Esophagus squamous epithelium (tissue), 5 donors: ENCODE measurements at places on chromosomes 7 and 10.

DNA sequence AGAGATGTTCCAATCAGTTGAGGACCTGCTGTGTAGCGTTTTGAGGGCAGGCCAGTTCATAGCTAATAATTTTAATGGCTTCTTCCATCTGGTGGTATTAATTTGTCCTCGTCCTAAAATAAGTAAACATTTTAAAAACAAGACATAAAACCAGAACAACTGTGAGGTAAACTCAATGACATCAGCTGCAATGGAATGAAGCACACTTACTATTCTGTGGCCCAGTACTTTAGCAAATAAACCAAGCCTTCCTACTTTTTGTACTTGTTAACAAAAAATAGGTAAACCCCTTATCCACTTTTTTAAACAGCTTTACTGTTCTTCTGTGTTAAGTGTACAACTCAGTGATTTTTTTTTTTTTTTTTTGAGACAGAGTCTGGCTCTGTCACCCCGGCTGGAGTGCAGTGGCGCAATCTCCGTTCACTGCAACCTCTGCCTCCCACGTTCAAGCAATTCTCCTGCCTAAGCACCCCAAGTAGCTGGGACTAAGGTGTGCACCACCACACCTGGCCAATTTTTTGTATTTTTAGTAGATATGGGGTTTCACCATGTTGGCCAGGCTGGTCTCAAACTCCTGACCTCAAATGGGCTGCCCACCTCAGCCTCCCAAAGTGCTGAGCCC lies 28.9 kb upstream of the FZD1 start:
- DNase-seq, result no peak

DNA sequence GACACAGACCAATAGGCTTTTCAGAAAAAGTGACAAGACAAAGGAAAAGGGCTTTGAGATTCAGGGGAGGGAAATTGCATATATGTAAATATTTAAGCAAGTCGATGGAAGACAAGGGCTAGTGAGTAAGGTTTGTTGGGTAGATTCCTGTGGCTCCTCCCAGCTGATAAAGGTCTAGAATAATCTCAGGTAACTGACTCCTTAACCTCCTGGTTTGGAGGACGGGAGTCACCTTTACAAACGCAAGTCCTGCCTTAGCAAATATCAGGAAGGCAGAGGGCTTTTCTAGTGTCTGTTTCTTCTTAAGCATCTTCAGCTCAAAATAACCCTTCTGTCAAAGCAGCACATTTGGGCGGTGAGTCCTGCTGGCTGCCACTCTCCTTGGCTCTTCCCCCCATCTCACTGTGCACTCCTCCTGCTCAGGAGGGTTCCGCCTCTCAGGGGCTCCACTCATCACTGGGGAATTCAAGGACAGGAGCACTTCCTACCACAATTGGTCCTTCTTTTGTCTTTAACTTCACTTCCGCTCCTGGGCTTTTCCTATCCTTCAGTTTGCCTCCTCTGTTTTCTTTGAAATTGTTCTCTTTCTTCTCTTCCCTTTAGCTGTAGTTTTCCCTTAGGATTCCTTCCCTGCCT lies 496.3 kb upstream of the KLF6 start:
- DNase-seq, result no peak

GRCh38 chr10:45034301-45034700 lies 33.6 kb downstream of the ZNF22 start:
- no peak for DNase-seq

- DNase-seq, result no peak
Measured at GRCh38 chr7:19011212-19011611, 106.2 kb downstream of the TWIST1 start.

DNA sequence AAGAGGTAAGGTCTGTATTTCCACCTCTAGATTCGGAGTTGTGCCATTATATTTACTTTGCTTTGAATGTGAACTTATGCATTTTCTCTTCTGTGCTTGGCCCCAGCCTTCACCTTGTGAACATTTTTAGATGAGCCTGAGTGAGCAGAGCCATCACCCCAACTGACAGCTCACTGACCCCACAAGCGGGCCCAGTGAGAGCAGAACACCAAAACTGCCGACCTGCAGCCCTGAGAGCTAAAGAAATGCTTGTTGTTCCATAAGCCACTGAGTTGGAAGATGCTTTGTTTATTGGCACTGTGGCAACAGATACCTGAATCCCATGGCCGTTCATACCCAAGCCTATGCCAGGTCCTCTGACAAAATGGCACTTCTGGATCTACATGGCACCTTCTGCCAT lies 37.8 kb downstream of the C10orf90 start:
- no peak for DNase-seq

- DNase-seq, result no peak
Measured at GRCh38 chr10:2935647-2936386, 131.5 kb upstream of the PFKP start.
